A549 treated with AZD2906 at 1 μM for 4 hours (cell line): ENCODE measurements at places on chromosomes 7 and 10. TPM values are rescaled to one million over a fixed set of nuclear protein-coding genes. Genes with fewer than 3 reads are reported as not detected.

The IFIT2 gene
- 1.2 to 2.4 TPM (median 1.9 TPM) in 5 replicates for total RNA-seq

The C10orf105 gene
- total RNA-seq, result not detected in 5 replicates

The FFAR4 gene
- total RNA-seq, result 0.04 to 0.14 TPM (median 0.09 TPM) in 5 replicates

The FAM13C gene
- 0.06 to 0.09 TPM (median 0.08 TPM) in 5 replicates for total RNA-seq

The HACD1 gene
- 32.5 to 57.4 TPM (median 57.0 TPM) in 5 replicates for total RNA-seq

The SNCG gene
- total RNA-seq, result 10.4 to 14.7 TPM (median 14.1 TPM) in 5 replicates

The MINDY3 gene
- total RNA-seq, result 12.8 to 14.6 TPM (median 14.1 TPM) in 5 replicates

The SPOCK2 gene
- total RNA-seq, result 0.29 to 0.53 TPM (median 0.40 TPM) in 5 replicates

The EVX1 gene
- 0.09 to 0.22 TPM (median 0.14 TPM) in 5 replicates for total RNA-seq

The INTS1 gene
- total RNA-seq, result 43.9 to 56.5 TPM (median 51.4 TPM) in 5 replicates

The CXCL12 gene
- 0.08 to 0.25 TPM (median 0.19 TPM) in 5 replicates for total RNA-seq

The OR2A5 gene
- not detected in 5 replicates for total RNA-seq

The STX1A gene
- 59.4 to 76.5 TPM (median 66.8 TPM) in 5 replicates for total RNA-seq

The ST8SIA6 gene
- total RNA-seq, result 0.03 to 0.14 TPM (median 0.06 TPM) in 4 of 5 replicates, not detected in the other

The YKT6 gene
- total RNA-seq, result 110 to 123 TPM (median 115 TPM) in 5 replicates

The CACUL1 gene
- total RNA-seq, result 9.6 to 11.8 TPM (median 11.7 TPM) in 5 replicates

The HOXA2 gene
- 0.40 to 0.85 TPM (median 0.76 TPM) in 5 replicates for total RNA-seq

The TSPAN33 gene
- total RNA-seq, result 4.5 to 6.2 TPM (median 5.9 TPM) in 5 replicates

The PDZD7 gene
- 0.64 to 1.5 TPM (median 1.1 TPM) in 5 replicates for total RNA-seq

The OR2A12 gene
- not detected in 5 replicates for total RNA-seq

The AGAP3 gene
- 46.2 to 59.5 TPM (median 59.1 TPM) in 5 replicates for total RNA-seq

The DKK1 gene
- 408 to 480 TPM (median 456 TPM) in 5 replicates for total RNA-seq

The UNC5B gene
- total RNA-seq, result 3.1 to 4.8 TPM (median 3.8 TPM) in 5 replicates

The CRHR2 gene
- 0.02 to 0.08 TPM in 2 of 5 replicates, not detected in the others for total RNA-seq

The ZNF786 gene
- total RNA-seq, result 6.1 to 6.6 TPM (median 6.3 TPM) in 5 replicates

The ATP5MK gene
- 466 to 497 TPM (median 484 TPM) in 5 replicates for total RNA-seq

The PCGF5 gene
- 44.1 to 47.7 TPM (median 45.4 TPM) in 5 replicates for total RNA-seq

The SPDYE16 gene
- total RNA-seq, result 0.05 to 0.10 TPM in 2 of 5 replicates, not detected in the others

The FIGNL1 gene
- total RNA-seq, result 16.0 to 18.7 TPM (median 17.7 TPM) in 5 replicates

The C10orf67 gene
- 0.05 to 0.19 TPM (median 0.09 TPM) in 4 of 5 replicates, not detected in the other for total RNA-seq

The PTPRZ1 gene
- total RNA-seq, result 0.02 TPM in 1 of 5 replicates, not detected in the others

The TMED4 gene
- total RNA-seq, result 47.9 to 51.4 TPM (median 49.5 TPM) in 5 replicates

The SLC35B4 gene
- total RNA-seq, result 27.3 to 34.4 TPM (median 33.0 TPM) in 5 replicates

The ZNF485 gene
- 1.5 to 2.4 TPM (median 1.6 TPM) in 5 replicates for total RNA-seq

The CPVL gene
- total RNA-seq, result 0.15 to 0.53 TPM (median 0.41 TPM) in 5 replicates

The MSANTD7 gene
- 10.2 to 12.5 TPM (median 10.3 TPM) in 5 replicates for total RNA-seq

The CELF2 gene
- 0.02 to 0.10 TPM (median 0.06 TPM) in 5 replicates for total RNA-seq

The VGF gene
- 11.1 to 31.9 TPM (median 20.1 TPM) in 5 replicates for total RNA-seq

The RBM20 gene
- total RNA-seq, result 3.3 to 4.3 TPM (median 3.8 TPM) in 5 replicates

The ELFN1 gene
- total RNA-seq, result 0.25 to 0.46 TPM (median 0.37 TPM) in 5 replicates

The TRIM50 gene
- total RNA-seq, result not detected in 5 replicates

The PAOX gene
- total RNA-seq, result 1.5 to 2.4 TPM (median 2.0 TPM) in 5 replicates

The CFAP43 gene
- 0.15 to 0.24 TPM (median 0.19 TPM) in 5 replicates for total RNA-seq

The SLC29A4 gene
- 10.7 to 16.2 TPM (median 13.2 TPM) in 5 replicates for total RNA-seq

The GRM8 gene
- 0.05 to 0.07 TPM in 2 of 5 replicates, not detected in the others for total RNA-seq

The GHITM gene
- total RNA-seq, result 196 to 216 TPM (median 196 TPM) in 5 replicates

The FEZF1 gene
- total RNA-seq, result not detected in 5 replicates

The ATP6V0E2 gene
- 51.5 to 62.3 TPM (median 61.1 TPM) in 5 replicates for total RNA-seq

The GIMAP5 gene
- total RNA-seq, result 0.05 to 0.11 TPM (median 0.08 TPM) in 3 of 5 replicates, not detected in the others

The CCDC146 gene
- 0.47 to 0.77 TPM (median 0.67 TPM) in 5 replicates for total RNA-seq

The GHRHR gene
- total RNA-seq, result 0.10 TPM in 1 of 5 replicates, not detected in the others

The OR2A42 gene
- total RNA-seq, result not detected in 5 replicates

The HOXA9 gene
- 0.37 to 0.89 TPM (median 0.53 TPM) in 5 replicates for total RNA-seq

The GIMAP8 gene
- total RNA-seq, result 0.01 TPM in 1 of 5 replicates, not detected in the others
